NCI-H748 treated with DMSO at 0.1 percent for 48 hours (cell line): ENCODE measurements at places on chromosomes 3 and 15.

GRCh38 chr3:50336452-50337174 lies 4.0 kb downstream of the RASSF1 start:
- DNase-seq, result no peak

DNA sequence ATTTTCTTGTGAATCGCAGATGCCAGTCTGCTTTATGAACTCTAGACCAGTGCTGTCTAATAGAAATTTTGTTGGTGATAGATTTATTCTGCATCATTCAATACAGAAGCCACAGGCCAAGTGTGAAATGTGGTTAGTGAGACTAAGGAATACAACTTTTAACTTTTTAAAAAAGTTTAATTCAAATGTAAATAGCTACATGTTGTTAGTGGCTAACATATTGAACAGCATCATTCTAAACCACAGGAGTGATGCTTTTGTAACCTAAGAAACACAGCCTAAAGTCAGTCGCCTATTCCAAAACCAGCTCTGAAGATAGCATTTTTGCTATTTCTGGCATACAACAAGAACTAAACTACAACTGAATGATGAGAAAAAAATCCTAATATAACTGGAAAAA lies 164.8 kb upstream of the CBLB start:
- DNase-seq, result no peak

GRCh38 chr15:100061944-100062343 lies 279.8 kb downstream of the ADAMTS17 start:
- no peak for DNase-seq

- DNase-seq, result no peak
Measured at GRCh38 chr15:78072080-78072892, 5.2 kb downstream of the TBC1D2B start.

- no peak for DNase-seq
Measured at GRCh38 chr3:66692042-66692765, 191.4 kb upstream of the LRIG1 start.

- DNase-seq, result no peak
Measured at GRCh38 chr3:40248591-40248990, 60.9 kb upstream of the EIF1B start.

DNA sequence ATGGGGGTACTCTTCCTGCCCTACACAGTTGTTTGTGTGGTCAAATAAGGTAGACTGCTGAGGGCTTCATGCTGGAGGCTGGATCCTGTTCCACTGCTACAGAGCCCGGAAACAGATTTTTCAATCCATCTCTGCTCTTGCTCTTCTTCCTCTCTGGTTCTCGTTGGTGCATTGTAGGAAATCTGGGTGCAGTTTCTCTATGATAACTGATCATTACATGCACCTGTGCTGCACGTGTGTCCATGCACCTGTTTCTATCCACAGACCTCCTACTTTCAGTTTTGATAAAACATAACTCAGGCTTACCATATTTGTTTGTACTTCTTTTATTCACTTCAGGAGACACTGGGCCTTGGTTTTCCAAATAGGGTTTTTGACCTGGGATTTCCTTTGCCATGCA lies 21.3 kb downstream of the MINAR1 start:
- no peak for DNase-seq

DNA sequence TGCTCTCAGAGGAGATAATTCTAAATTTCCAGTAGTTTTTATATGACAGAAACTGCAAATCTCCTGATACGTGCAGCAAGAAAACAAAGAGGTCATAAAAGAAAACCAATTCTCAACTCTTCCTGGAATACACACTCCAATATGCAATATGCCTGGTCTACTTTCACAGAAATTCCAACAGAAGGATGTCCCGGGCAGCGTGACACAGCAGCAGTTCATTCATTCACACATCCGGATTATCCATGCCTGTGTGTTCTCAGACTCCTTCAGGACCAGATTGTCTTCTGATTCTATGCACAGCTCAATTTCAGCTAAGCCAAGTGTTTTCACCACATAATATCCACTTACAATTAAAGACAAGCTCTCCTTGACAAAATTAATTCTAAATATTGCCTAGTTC lies 64.3 kb downstream of the FBN1 start:
- DNase-seq, result no peak

DNA sequence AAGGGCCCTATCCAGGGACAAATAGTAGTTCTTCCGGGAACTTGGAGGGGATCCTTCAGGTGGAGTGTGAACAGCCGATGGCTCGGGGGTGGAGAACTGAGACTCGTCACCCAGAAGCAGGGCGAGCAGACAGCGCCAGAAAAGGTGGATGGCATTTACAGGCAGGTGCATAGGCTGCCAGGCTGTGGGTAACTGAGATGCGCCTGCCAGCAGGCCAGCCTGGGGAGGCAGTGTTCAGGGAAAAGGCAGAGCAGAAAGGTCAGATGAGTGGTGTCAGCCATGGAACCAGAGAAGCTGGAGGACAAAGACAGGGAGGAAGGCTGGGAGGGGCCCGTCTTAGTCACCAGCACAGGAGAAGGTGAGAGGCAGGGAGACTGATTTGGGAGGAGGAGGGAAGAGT lies 53.0 kb upstream of the SEC22A start:
- no peak for DNase-seq
